ENCODE measurements at places on chromosomes 1 and 21. TPM values are rescaled to one million over a fixed set of nuclear protein-coding genes. Genes with fewer than 3 reads are reported as not detected.

Gene NPHS2
- not detected for polyA plus RNA-seq

Gene KCNH1
- polyA plus RNA-seq = not detected

Gene KPRP
- polyA plus RNA-seq = not detected

Gene CELA3A
- not detected for polyA plus RNA-seq

Gene FCRLB
- 1.8 TPM for polyA plus RNA-seq
